ENCODE measurements at places on chromosomes 11 and 22. TPM values are rescaled to one million over a fixed set of nuclear protein-coding genes. Genes with fewer than 3 reads are reported as not detected.

Gene MOB2
- 48.2 TPM for polyA plus RNA-seq

DNA sequence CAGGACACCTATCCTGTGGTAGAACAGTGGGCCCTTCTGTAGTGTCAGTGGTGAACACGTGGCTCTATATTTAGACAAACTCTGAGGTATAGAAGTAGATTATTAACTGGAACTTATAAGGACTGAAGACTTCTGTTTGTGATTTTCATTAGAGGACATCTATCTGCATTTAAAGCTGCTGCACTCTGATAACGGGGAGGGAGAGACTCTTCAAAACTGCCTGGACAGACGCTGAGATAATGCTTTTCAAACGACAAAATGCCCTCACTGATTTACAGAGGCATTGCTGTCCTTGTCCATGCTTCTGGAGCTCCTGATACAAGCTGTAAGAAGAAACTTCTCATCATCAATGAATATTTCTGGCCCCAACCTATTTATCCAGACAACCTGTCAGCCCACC is 425.2 kb downstream of the OPCML start:
- DNase-seq: no peak

- DNase-seq: no peak
These were observed 11.7 kb upstream of the DNAJB13 start for GRCh38 chr11:73939096-73939495.

GRCh38 chr11:8386134-8386864 is 122.6 kb upstream of the LMO1 start:
- no peak for DNase-seq

Gene TMEM121B
- 0.30 TPM for polyA plus RNA-seq

Gene FOLR3
- polyA plus RNA-seq: not detected

GRCh38 chr11:61749591-61750217 is 2.7 kb upstream of the MYRF start:
- DNase-seq: no peak

DNA sequence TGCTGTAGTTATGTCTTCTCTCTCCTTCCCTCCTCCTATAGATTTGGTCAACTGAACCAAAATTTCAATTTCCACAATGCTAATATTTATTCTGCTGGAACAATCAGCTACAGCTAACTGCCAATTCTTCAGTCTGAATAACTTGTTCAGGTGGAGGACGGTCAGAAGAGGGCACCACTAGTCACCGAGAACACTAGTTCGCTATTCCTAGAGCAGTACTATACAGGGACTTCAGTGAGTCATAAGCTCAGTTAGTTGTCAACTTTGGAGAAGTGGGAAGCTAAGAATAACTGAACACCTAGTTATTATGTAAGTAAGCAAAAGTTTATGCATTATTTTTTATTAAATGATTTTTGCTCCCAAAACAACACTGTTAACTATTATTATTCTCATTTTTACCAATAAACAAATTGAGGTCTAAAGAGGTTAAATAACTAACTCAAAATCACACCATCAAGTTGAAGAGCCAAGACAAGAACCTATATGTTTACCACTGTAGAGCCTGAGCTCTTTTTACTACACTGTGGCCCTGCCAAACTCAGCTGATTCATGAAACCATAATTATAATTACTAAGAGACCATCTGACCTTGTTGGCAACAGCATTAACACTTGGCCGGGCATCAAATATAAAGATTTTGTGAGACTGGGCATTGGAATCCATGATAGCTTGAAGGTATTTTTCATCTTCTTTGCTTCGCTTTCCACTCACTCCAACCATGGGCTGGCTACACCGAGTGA is 59.0 kb downstream of the CEP57 start:
- DNase-seq: peak; percentile 70

Gene CHADL
- polyA plus RNA-seq: 1.4 TPM

GRCh38 chr11:43758927-43759326 is 78.4 kb downstream of the HSD17B12 start:
- DNase-seq: no peak

Data from hepatocyte (in vitro differentiated cells).